ENCODE measurements at places on chromosomes 3 and 15. TPM values are rescaled to one million over a fixed set of nuclear protein-coding genes. Genes with fewer than 3 reads are reported as not detected.

GRCh38 chr3:111269777-111270176 is 198.2 kb downstream of the NECTIN3 start:
- no peak for DNase-seq

- DNase-seq = no peak
Observed at GRCh38 chr15:69090197-69090948, 70.1 kb upstream of the GLCE start.

GRCh38 chr15:101623367-101624304 is 28.5 kb downstream of the TM2D3 start:
- no peak for DNase-seq

- DNase-seq = no peak
Observed at GRCh38 chr15:45265506-45265905, 13.5 kb downstream of the SLC28A2 start.

GRCh38 chr15:59199626-59200465 is 6.8 kb upstream of the LDHAL6B start:
- DNase-seq = no peak

- DNase-seq = no peak
Observed at GRCh38 chr3:9951598-9951961, 628 bp downstream of the PRRT3 start.

- DNase-seq = no peak
Observed at GRCh38 chr3:50290161-50290641, 2.0 kb downstream of the IFRD2 start.

DNA sequence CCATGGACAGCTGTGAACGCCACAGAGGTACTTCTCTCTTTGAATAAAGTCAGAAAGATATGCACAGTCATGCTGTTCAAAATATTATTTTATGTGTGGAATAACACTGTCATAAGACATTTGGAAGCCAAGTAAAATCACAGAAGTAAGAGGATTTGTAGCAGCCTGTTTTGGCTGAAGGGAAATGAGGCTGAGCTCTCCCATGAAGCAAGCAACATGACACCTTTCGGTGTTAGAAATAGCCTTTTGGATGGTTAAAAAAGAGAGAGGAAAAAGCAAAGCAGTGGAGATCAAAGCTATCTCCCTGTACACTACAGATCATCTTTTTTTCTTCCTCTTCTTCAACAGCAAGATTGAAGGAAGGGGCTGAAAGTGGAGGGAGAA is 755.3 kb downstream of the ROBO1 start:
- no peak for DNase-seq

DNA sequence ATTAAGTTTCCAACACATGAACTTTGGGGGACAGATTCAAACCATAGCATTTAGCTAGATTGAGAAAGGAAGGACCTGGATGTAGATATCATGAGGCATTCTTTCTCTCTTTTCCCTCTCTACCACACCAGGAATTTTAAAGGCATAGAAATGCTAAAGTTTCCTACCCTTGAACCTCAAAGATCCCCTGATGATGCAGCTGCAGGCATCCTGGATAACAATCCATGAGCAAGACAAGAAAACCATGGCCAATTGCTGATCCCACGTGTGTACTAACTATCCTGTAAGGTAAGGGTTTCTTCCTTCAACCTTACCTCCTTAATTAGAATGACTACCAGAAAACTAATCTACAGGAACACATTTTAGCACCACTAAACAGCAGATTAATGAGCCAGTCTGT is 36.8 kb downstream of the CPNE4 start:
- no peak for DNase-seq

The GREM1 gene
- polyA plus RNA-seq = not detected

DNA sequence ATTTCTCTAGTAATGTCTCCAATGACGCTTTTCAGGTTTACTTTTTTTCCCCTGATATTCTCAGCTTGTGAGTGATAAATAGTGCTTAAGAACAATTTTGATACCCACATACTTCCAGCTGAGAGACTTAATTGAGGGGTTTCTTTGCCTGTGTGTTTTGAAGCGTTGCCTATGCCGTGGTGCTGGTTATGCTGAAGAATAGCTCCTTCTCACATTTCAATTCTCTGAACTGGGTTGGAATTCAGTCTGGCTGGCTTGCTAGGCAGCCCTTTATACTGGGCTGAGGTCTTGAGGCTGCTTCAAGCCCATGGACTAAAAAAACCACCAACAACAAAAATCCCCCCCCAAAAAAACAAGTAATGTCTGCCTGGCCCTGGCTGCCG is 87.4 kb downstream of the CHST2 start:
- no peak for DNase-seq

GRCh38 chr3:132654190-132654589 is 5.4 kb downstream of the ACAD11 start:
- no peak for DNase-seq

GRCh38 chr3:28232659-28233058 is 8.8 kb upstream of the CMC1 start:
- no peak for DNase-seq

The IL17RB gene
- polyA plus RNA-seq = 0.17 TPM

DNA sequence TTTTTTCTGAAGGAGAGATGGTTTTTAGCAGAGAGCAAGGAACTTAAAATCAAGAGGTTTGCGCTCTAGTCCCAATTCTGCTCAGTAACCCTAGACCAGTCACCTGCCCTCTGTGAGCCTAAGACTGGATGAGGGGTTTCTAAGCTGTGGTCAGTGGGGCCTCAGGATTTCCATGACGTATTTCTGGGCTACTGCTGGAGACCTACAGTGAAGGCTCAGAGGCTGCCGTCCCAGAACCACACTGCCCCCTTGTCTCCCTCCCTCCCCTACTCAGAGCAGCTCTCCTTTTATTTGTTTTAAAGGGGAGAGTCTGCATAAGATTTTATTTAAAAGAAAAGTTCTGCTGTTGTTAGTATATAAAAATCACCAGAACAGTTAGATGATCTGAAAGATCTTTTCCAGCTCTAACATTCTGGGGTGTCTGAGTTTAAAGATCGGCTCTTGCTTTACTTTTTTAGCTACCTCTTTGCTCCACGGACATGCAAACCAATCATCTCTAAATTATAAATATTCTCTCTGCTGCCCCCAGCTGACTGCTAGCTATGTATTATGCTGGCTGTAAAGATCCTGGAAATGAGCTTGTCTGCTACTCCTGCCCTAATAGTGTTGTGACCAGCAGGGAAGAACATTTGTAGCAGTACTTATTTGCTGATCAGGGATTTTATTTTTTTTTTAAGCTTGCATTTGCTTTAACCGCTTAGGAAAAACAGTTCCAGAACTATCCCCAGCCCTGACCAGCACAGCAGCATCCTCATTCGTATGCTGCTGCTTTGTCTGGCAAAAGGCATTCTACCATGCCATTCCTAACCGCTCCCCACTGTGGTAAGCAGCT is 28.6 kb upstream of the NDUFB4 start:
- no peak for DNase-seq

The MCF2L2 gene
- polyA plus RNA-seq = 0.12 TPM

GRCh38 chr3:147701195-147701594 is 292.0 kb downstream of the ZIC1 start:
- DNase-seq = no peak

DNA sequence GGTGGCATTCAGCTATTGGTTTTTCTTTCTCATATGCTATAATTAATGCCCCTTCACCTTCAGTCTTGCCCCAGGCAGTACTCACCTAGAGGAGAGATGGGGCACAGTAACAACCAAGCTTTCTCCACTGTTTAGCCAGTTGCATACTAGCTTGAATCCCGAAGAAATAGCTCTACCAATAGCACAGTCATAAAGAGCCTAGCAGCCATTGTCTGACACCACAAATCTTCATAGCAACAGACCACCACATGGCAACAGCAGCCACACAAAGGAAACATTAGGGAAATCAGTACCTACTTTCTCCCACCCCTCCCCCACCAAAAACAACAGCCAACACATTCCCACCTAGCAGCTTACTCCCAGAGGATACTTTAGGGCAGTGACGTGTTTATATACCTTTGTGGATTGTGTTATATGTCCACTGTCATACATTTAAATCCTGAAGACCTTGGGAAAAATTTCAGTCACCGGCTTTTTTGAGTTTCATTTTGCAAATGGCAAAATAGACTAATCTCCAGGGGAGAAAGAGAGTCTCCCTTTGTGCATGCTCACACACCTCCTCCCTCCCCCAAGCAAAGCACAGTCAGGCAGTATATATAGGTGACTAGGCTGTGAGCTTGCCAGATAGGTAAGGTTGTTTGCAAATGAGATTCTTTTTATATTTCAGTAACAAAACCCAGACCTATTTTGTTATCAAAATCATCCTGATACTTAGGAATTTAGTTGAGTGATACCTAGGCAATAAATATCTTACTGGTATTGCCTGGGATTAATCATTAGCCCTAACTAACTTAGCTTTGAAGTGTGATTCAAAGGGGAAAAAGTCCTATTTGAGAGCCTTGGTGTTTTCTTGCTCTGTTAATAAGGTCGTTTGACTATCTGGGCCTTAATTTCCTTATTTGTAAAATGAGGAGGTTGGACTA is 140.6 kb downstream of the RBPMS2 start:
- no peak for DNase-seq

The CAMK2N2 gene
- polyA plus RNA-seq = 0.14 TPM

The GCHFR gene
- 5.1 TPM for polyA plus RNA-seq

- DNase-seq = no peak
Observed at GRCh38 chr3:59451800-59452746, 402.2 kb upstream of the CFAP20DC start.

DNA sequence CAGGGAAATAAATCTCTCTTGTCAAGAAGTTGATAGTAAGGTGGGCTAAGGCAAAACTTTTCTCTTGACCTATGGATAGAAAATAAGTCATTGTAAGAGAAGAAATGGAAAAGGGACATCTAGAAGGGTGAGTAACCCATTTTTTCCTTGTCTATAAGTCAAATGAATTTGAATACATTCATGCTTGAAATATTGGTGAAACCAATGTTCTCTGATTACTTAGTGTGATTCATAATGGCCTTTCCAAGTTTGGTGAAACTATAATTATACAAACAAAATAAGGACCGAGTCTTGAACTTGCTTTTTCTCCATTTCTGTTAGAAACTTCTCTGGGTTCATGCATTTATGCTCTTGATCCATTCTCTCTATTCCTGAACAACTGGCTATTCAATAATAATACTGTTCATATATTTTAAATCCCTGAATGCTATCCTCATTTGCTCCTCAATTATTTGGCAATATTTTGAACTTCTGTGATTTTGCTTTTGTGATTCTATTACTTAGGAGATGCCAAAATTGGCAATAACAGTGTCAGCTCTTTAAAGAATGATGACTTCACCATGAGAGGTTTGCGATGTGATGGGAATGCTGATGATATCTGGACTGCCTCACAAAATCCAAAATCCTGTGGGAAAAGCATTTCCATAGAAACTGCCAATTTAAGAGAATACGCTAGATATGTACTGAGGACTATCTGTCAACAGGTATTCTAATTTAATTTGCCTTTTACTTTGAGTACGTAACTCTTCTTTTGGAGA is 12.3 kb downstream of the P2RY12 start:
- DNase-seq = no peak

DNA sequence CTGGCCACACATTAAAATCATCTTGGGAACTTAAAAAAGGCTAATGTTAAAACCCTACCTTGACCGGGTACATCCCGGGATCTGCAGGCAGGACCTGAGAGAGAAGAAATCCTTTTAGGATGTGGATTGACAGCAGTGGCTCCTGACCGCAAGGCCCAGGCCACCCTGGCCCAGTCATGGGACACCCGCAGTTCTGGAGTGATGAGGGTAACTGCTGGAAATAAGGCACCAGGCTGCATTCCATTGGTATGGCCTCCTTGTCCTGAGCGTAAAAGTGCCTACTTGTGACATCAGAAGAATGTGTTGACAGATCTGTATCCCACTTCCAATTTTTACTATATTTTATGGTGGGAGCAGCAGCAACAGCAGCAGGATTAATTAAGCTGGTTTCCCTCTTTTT is 63.4 kb upstream of the GSK3B start:
- DNase-seq = no peak

- no peak for DNase-seq
Observed at GRCh38 chr15:66884115-66884622, 181.2 kb upstream of the SMAD3 start.

The MUC4 gene
- polyA plus RNA-seq = 0.03 TPM

- DNase-seq = no peak
Observed at GRCh38 chr3:168467115-168467714, 371.5 kb upstream of the GOLIM4 start.

- DNase-seq = no peak
Observed at GRCh38 chr3:148990236-148990635, 1.1 kb upstream of the GYG1 start.

The TWF2 gene
- 45.8 TPM for polyA plus RNA-seq

GRCh38 chr3:7977245-7978086 is 524.2 kb upstream of the LMCD1 start:
- peak; percentile 32 for DNase-seq

The GPR62 gene
- polyA plus RNA-seq = 0.11 TPM

Measured in heart left ventricle (tissue), 16 donors.